CD4-positive, alpha-beta T cell treated with Interleukin-6 for 4 hours (primary cell): ENCODE measurements at places on chromosomes 1 and 21.

DNA sequence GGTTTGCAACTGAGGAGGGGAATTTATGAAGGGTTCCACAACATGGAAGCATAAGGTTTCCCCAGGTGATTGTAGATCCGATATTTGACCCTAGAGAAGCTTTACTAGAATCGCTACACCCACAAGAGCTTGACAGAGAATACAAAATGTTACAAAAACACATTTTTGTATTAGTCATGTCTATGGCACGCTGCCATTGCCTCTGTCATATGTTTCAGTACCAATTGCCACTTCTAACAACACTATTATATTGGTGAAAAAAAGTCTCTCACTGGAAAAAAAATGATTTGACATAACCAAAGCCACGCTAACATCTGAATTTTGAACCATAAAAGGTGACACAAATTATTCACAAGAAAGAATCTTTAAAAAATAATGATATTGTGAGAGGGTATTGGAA lies 214.5 kb downstream of the KCNT2 start:
- no peak for DNase-seq

GRCh38 chr1:246338098-246338497 lies 169.0 kb downstream of the SMYD3 start:
- DNase-seq: no peak

DNA sequence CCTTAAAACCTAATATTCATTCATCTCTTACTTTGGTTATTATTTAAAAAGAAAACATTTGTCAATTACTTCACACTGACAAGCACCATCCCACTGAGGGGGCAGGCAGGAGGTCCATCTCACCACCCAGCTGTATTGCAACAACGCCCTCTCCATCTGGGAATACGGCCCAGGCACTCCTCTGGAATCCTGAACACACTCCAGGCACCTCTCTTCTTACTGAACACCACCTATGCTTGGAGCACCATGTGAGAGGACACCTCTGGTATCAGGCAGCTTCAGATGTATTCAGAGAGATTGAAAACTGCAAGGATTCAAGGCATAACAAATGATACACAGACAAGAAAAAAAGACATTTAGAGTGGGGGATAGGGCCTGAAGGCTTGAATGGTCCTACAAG lies 147.1 kb downstream of the CACNA1E start:
- DNase-seq: no peak

DNA sequence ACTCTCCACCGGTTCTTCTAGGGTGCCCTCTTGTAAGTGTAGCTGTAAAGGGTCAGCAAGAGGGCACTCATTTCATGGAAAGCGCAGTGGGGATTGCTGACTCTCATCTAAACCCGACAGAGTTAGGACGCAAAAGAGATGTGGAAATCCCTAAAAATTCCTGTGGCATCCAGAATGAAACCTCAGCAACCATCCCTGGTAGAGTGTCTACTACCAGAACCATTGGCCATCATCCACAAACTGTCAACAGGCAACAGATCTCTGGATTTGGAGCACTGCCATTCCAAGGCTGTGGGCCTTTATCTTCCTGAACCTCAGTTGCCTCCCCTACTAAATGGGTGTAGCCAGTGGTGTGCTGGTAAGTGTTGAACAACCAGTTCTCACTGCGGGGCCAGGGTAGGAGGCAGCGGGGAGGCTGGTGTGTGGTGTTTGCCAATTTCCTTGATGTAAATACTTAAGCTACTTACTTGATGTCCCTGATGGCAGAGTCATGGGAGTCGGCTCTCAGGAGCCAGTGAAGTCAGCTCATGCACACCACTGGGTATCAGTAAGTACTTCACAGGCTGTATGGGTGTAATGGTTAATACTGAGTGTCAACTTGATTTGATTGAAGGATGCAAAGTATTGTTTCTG lies 195.8 kb downstream of the KAZN start:
- DNase-seq: no peak

DNA sequence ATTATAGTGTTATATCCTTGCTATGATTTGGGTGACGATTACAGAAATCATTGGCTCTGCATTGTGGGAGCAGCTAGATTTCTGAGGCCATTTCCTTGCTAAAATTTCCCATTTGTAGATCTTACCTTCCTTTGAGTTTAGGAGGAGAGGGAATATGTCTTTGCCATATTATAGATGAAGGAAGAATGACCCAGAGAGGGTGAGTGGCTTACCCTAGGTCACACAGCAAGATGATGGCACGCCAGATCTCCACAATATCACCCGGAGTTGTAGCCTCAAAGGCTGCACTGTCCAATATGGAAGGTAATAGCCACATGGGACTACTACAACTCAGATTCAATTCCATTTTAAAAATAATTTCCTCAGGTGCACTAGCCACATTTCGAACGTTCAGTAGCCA lies 10.3 kb downstream of the CNTN2 start:
- no peak for DNase-seq

DNA sequence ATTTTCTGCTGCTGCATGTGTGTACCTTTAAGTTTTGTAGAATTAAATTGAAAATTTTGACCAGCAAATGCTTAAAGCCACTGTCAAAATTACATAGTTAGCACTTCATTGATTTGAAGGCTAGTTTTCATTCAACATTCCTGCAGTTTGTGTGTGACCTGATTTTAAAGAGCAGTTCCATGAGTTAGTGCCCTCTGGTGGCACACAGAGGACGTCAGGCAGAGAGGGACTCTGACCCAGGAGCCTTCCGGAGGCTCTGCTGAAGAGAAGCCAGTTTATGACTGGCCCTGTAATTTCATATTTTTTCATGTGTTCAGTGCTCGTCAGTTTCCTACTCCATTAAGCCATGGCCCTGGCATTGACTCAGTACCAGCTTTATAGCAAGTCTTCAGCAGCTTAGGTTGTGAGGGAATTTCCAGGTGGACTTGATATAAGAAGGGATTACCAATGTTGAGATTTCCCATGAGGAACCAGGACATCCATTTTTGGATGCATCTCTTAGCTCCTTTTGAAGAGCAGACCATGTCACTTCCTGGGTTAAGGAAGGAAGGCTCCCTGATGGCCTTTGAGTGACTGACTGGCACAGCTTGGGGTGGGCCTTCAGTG lies 104.7 kb downstream of the CAMTA1 start:
- peak; percentile 45 for DNase-seq

DNA sequence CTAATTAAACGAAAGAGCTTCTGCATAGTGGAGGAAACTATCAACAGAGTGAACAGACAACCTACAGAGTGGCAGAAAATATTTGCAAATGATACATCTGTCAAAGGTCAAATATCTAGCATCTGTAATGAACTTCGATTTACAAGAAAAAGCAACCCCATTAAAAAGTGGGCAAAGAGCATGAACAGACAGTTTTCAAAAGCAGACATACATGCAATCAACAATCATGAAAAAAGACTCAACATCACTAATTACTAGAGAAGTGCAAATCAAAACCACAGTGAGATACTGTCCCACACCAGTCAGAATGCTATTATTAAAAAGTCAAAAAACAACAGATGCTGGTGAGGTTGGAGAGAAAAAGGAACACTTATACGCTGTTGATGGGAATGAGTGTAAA lies 103.2 kb downstream of the MAGI3 start:
- DNase-seq: no peak

- DNase-seq: no peak
Observed at GRCh38 chr1:179217943-179218507, 11.5 kb downstream of the ABL2 start.

DNA sequence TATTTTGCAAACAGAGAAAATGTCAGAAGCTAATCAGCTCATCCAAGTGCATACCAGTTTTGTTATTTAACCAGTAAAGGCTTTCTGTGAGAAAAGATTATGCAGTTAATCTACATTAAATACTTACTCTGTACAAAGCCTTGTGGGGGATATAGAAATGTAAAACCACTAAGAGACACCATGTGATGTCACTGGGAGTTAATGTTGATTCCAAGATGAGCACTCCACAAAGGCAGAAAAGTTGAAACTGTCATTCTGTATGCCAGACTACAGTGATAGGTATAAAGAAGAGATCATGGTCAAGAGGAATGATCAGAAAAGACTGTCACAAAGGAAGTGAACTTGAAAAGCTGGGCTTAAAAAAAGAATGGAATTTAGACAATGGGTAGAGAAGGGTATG lies 100.3 kb upstream of the SGIP1 start:
- no peak for DNase-seq

DNA sequence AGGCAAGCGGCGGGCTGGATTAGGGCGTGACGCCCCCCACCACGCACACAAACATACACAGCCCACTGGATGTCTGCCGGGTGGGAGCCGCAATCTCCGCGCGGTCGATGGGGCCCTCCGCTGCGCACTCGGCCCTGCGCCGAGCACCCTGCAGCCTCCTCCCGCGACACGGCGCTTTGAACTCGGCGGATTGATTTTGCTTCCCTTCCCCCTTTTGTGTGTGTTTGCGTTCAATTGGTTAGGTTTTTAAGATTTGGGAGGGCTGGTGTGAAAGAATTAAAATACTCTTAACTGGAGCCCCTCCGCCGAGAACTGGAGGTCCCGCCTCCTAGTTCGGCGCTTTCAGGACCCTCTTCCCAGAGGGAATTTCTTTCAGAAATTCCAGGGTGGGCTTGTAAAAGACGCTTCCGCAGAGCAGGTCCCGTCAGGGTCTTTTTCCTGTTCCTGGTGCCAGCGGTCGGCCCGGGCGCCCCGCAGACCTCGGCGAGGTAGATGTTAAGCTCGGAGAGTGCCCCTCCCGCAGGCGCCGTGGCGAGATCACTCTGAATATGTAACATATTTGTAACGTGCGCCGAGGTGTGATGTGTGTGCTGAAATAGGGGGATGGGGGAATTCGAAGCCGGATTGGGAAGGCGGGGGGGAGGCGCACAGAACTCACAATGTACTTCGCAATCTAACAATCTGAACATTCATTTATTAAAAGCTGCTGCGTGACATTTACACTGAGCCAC lies 8.0 kb upstream of the BARHL2 start:
- no peak for DNase-seq

GRCh38 chr21:34166468-34166867 lies 93.1 kb downstream of the MRPS6 start:
- no peak for DNase-seq

GRCh38 chr1:209106237-209106741 lies 477.2 kb upstream of the CAMK1G start:
- no peak for DNase-seq

DNA sequence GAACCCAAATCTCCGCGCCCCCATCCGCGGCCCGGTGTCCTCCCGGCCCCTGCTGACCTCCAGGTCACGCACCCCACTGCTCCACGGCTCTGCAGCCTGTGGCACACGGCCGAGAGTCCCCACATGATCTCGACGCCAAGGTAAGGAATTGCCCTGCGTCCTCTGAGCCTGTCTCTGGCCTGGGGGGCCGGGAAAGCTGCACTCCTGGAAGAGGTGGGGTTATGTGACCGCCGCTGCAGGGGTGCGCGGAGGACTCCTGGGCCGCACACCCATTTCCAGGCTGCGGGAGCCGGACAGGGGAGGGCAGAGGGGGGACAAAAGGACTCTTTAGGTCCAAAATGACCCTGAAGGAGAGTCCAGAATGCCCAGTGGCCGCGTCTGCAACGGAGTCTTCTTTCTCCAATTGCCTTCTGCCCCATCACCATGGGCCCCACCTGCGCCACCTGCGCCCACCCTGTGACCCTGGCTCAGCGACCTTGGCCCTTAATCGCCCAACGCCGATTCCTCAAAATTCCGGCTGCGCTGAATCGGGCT lies 997 bp upstream of the SIM2 start:
- DNase-seq: no peak

- DNase-seq: peak; percentile 21
Observed at GRCh38 chr1:228213917-228214808, 6.3 kb downstream of the OBSCN start.

DNA sequence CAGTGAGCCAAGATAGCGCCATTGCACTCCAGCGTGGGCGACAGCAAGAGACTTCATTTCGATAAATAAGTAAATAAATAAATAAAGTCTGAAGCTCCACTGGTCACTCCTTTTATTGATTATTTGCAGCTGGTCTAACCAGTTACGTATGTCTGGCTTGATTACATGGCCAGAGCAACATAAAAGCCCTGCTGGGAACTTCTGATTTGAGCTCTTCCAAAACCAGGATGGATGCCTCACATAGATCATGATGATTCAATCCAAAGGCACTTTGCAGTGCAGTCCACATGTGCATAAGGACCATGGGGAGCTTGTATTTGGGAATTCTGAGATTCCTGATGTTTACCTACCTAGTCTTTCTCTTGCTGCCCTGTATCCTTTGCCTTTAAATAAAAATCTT lies 24.0 kb downstream of the NSUN4 start:
- no peak for DNase-seq

DNA sequence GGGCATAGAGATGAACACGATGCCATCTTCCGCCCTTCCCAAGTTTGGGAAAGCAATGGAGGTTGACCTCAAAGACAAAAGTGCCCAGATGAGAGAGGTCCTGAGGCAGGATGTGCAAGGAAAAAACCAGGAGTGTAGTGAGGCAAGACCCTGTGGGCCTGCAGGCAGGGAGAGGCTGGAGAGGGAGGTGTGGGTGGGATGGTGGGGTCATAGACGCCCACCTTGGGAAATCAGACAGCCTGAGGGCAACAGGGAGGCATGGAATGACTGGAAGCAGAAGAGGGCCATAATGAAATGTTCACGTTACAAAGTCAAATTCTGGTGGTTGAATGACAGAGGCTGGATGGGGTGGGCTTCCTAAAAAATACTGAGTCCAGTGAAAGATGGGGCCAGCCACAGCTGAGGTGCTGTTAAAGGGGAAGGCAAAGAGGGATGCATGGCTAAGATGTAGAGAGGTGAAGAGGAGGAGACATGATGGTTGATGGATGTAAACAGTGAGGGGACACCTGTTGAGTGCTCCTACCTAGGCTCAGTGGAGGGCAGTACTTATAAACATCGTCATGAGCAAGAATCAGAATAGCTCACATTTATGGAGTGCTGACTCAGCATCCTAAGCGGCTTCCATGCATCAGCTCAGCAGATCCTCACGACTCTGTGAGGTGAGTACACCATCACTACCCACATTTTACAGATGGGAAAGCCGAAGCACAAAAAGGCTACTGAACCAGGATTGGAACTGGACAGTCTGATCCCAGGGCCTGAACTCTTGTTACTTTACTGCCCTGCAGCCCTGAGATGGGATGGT lies 42.0 kb downstream of the GRIK3 start:
- DNase-seq: no peak

DNA sequence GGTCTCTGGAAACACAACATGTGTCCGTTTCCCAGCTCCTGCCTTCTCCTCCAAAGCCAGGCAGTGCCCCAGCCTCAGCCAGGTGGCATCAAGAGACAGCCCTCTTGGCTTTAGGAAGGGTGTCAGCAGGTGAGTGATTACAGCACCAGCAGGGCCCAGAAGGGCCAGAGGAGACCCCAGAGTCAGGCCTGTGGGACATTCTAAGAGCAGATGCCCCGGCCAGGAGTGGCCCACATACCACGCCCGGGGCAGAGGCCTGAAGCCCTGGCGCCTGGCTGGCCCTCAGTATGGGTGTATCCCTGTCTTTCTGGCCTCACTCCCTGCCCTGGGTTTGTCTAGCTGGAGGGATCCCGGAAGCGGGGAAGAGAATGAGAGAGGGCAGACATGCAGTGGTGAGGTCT lies 109.2 kb downstream of the CASZ1 start:
- DNase-seq: no peak

DNA sequence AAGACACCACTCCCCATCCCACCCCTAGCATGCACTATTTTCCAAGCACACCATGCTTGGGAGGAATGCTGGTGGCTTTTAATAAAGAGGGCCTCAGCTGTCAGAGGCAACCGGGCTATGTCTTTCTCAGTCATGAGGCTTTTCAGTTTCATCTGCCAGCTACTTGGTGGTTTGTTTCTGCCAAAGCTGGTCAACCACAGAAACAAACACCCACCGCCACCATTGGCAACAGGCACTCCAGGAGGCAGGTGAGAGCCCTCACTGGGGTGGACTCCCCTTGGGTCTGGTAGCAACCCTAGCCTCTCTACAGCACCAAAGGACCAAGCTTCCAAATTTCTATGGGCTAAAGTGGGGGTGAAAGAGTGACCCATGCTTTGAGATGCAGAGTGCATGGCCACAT lies 54.3 kb upstream of the CD1D start:
- no peak for DNase-seq
